ENCODE measurements at places on chromosomes 11 and 22.
A peak's percentile ranks its signal among the peaks of the same experiment; 100 is the strongest.

- DNase-seq = no peak
Measured at GRCh38 chr11:95392644-95393043, 161.6 kb upstream of the SESN3 start.

DNA sequence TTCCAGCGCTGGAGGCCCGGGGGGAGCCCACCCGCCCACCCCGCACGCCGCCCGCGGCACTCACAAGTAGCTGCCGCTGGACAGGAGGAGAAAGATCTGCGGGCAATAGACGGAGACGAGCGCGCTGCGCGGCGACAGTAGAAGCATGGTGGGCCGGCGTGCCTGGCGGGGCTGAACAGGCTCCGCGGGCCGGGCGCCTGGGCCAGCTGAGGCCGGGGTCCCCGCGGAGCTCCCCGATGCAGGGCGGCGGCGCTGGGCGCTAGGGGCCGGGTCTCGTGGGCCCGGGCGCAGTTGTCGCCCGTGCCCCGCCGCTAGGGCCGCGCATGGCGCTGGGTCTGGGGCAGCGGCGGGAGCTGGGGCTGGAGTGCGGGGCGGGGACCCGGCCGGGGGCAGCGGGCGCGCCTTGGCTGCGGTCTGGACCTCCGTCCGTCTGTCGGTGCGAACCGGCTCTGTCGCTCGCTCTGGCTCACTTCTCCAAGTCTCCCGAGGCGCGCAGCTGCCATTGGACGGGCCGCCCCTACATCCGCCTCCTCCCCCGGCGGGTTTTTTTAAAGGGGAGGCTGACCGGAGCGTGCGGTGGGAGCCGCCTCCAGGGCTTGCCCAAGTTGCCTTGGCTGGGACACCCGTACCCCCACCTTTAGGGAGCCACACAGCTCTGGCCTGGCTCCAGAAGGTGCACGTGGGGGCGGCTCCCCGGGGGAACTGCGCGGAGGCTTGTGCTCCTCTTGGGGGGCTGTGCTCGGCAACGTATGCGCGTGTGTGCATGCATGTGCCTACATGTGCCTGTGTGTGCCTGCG is 4.7 kb downstream of the WNT7B start:
- DNase-seq = no peak

- DNase-seq = no peak
Measured at GRCh38 chr22:46058091-46058420, 81.1 kb upstream of the WNT7B start.

GRCh38 chr11:8871171-8871775 is 39.7 kb upstream of the AKIP1 start:
- peak; percentile 60 for DNase-seq

GRCh38 chr11:84588131-84588829 is 1038.9 kb downstream of the DLG2 start:
- no peak for DNase-seq

DNA sequence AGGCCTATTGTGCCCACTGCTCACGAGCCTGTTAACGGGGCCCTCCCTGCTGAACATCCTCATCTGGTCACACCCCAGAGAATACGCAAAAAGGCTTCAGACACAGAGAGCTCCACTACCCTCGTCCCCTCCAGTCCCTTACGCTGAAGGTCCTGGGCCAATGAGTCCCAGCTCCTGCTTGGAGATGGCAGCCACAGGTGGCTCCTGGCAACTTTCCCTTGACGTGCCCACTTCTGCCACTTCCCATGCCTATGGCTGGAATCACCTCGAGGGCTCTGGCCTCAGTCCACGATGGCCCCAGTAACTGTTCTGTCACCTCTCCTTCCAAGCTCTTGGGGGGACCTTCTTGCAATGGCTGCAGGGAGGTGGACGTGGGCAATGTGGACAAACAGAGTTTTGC is 12.7 kb downstream of the PHF21B start:
- no peak for DNase-seq

DNA sequence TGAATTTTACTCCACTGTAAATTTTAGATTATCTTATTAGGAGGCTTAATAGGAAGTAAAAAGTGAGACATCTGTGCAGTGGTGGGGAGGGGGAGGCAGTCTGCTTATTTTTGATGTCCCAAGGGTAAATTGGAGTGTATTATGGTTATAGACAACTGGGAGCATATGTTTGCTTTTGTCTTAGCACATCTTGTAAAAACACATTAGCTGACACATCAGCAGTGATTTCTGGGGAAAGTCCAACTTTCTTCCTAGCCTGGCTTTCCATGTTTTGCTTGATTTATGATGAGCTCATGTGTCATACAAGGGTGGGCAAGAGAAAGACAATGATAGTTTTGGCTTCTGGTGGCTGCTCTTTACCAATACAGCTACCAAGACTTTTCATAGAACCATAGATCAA is 4.0 kb downstream of the ANO3 start:
- DNase-seq = peak; percentile 6

DNA sequence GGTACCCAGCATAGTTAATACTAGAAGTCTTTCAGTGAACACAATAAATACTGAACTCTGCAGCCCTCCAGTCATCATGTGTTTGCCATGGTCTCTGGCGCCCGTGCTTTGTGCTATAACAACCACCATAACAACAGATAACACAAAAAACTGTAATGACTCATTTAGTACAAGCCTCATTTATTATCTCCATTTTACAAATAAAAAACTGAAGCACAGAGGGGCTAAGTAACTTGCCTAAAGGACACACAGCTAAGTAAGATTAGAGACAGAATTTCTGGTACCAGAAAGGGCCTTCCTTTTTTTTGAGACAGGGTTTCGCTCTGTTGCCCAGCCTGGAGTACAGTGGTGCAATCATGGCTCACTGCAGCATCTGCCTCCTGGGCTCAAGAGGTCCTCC is 19.5 kb downstream of the RBFOX2 start:
- no peak for DNase-seq

DNA sequence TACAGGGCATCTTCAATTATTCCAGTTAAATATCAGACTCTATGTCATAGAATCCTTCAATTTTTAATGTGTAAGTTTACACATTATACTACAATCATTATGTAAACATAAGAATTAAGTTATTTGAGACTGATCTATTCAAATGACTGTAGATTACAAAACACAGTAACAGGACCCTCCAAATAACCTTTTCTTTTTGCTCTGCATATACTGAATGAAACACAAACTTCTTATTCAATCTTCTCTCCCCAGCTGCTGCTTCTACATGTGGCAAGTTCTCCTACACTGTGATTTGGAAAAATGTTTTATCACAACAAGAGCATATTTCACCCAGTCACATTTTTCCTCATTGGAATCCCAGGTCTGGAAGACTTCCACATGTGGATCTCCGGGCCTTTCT is at the start of gene OR52J3:
Gene OR52J3, plus strand, starts transcription at position 301 of the 400 bp plus-strand sequence. Its CDS starts 0 bp downstream, at position 301.
- no peak for DNase-seq

DNA sequence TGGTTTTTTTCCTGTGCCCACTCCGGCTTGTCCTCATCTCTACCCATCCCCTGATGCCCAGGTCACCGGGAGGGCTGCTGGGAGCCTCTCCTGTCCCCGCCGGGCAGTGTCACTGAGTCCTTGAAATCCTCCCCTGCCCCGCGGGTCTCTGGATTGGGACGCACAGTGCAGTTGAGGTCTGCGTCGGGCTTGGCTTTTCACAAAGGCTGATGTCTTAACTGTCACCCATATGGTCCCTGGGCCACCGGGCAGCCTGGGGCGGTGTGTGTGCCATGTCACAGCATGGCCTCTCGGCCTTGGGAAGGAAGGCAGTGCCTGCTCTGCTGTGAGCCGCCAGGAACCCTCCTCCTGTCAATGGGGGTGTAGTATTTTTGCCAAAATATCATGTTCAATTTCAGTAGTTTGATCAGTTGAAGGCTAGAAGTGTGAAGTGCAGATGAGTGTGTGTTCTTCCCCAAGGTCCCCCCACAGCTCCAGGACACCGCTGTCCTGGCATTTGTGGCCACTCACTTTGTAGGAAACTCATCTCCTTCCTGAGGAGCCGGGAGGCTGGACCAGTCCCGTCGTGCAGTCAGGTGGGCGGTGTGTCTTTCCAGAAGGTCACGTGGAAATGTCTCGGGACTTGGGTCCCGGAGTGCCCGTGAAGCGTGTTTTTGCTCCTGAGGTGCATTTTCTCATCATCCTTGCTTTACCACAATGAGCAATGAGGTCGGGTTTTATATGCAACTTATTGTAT is 37.6 kb downstream of the CTTN start:
- no peak for DNase-seq

- no peak for DNase-seq
Measured at GRCh38 chr22:26484360-26484706, 656 bp downstream of the SRRD start.

GRCh38 chr11:102430158-102430836 is 22.3 kb downstream of the TMEM123 start:
- DNase-seq = no peak

DNA sequence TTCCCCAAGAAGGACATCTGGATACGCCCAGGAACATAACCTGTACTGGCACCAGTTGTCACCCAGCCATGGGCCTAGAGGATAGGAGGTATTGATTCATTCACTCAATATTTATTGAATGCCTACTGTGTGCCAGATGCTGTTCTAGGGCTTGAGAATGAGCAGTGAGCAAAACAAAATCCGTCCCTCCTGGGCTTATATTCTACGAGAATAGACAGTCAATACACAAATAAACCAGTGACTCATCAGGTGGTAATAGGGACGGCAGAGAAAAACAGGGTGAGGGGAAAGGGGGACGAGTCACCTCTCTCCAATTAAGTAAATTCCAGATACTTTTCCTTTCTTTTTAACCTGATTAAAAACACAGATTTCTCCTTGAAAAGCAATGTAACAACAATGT is 103.5 kb downstream of the MICAL2 start:
- no peak for DNase-seq

DNA sequence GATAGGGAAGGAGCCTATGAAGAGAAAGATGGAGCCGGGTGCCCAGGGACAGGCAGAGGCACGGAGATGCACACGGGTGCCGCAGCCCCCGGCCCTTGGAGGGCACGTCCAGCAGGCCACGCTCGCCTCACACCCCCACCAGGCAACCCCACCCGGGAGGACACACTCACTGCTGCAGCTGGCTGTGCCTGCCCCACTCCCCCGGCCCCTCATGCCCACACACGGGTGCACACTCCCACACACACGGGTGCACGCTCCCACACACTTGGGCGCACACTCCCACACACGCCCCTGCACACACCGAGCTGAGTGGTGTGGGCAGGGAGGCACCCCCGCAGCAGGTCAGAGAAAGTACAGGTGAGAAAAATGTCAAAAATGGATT is 1.1 kb downstream of the MOB2 start:
- DNase-seq = no peak

DNA sequence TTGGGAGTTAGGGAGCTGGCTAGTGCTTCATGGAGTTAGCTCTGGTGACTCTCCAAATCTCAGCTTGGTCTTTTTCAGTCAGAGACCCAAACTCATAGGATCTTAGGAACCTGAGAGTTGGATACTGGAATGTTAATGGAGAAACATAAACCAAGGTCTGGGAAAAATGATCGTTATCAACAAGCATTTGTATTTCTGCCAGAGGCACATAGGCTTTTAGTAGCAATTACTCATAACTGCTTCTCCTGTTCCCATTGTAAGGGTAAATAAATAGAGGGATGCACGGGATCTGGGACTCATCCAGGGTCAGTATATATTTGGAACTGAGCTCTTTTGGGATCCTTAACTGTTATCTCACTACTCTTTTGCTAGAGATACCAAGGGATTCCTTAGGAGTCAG is 4.8 kb downstream of the BARX2 start:
- no peak for DNase-seq

Measured in HuH-7.5 (cell line).